ENCODE measurements at places on chromosomes 3 and 15.

DNA sequence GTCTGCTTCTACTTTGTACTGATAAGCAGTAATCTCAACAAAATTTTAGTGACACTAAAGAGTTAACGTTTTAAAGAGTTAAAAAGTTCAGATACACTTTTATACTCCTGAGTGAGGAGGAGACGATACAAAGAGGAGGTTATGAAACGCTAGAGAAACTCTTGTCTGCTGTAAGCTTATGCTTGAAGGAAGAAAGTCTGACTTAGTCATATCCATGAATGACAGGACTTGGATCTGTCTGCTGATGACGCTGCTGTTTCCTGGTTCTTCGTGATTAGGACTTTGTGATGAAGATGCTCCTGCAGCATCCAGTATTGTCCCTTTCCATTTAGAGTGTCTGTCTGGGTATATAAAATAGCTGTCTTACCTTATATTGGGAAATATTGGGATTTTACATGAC is 15.8 kb downstream of the TCF12 start:
- DNase-seq = no peak

- no peak for DNase-seq
Measured at GRCh38 chr15:40266828-40267304, 16.0 kb downstream of the ANKRD63 start.

- DNase-seq = peak; percentile 45
Measured at GRCh38 chr15:89632563-89633430, 22.5 kb downstream of the KIF7 start.

- DNase-seq = no peak
Measured at GRCh38 chr15:53589520-53590057, 169.9 kb downstream of the WDR72 start.

GRCh38 chr15:47844437-47844836 is 127.1 kb downstream of the SEMA6D start:
- DNase-seq = no peak

- DNase-seq = no peak
Measured at GRCh38 chr3:113153499-113154107, 57.8 kb upstream of the BOC start.

DNA sequence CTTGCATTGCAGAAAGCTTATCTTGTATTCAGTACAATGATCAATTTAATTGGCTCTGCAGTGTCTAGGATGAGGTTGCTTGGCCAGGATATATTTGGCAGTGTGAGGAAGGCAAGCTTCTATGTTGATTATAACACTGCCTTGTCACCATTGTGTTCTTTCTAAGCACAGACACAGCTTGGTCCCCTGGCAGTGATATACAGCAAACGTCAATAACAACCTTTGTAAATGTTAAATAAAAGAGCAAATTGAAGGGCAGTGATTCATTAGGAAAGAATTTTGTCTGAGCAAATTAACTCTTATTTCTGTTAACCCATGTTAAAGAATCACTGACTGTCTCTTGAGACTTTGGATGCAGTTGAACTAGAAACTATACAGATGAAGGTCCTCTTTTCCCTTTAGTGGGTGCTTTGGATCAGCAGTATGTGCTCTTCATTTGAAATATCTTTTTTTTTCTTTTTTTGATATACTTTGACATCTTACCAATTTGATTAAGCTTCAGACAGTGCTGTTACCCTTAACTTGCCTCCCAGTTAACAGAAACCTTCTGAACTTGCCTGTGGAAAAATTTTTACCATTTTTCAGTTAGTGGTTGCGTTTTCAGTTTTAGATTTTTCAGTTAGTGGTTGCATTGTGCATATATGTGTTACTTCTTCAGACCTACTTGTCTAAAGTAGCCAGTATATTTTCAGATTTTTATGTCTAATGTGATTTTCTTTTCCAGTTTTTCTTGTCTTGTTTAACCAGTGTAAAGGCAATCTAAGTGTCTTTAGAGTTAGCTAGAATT is 199.8 kb downstream of the TCF12 start:
- DNase-seq = no peak

- DNase-seq = no peak
Measured at GRCh38 chr3:50617911-50618481, 1.0 kb downstream of the MAPKAPK3 start.

DNA sequence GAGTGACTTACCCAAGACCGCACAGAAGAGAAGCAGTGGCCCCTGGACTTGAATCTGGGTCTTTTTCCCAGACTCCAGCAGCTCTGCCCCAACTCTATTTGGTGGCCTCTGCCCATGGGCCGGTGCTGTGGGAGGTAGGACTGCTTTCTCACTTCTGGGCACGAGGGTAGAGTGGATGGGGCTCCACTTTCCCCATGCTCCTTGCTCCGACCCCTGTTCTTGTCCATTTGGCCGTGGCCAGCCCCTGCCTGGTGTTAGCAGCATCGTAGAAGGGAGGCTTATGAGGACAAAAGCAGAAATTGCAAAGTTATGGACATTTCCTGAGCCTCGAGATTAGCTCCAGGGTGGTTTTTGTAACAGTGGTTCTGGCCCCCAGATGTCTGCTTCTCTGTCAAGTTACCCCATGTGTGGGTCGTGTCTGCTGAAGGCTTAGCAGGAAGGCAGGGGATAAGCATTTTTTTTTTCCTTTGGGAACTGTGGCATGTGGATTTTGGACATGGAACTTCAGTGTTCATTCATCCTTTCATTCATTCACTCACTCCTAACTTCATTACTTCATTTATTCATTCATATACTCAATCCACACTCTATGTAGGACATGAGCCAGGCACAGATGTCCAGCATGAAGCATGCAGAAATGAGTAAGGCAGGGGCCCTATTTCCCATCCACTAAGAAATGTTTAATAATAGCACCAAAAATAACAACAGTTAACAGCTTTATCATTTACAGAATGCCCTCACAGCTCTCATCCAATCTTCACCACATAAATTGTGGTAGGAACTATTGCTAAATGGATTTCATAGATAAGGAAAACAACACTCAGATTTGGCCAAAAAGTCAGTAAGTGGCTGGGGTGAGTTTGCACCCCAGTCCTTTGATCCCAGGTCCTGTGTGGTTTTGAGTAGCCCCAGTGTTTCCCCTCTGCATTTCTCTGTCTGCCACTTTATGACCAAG is 180.5 kb downstream of the OPA1 start:
- DNase-seq = no peak

GRCh38 chr15:60326824-60327654 is 70.7 kb downstream of the ANXA2 start:
- no peak for DNase-seq

DNA sequence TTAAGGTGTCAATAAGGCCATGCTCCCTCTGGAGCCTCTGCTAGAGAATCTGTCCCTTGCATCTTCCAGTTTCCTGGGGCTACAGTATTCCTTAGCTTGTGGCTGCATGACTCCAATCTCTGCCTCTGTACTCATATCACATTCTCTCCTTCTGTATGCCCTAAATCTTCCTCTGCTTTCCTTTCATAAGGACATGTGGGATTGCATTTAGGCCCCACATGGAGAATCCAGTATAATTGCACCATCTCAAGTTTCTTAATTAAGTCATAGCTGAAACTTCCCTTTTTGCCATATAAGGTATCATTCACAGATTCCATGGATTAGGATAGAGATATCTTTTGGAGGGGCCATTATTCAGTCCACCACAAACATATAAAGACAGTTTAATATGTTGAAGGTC is 409.8 kb upstream of the TMCO5A start:
- no peak for DNase-seq

- DNase-seq = no peak
Measured at GRCh38 chr3:194986208-194987043, 284.5 kb downstream of the XXYLT1 start.

DNA sequence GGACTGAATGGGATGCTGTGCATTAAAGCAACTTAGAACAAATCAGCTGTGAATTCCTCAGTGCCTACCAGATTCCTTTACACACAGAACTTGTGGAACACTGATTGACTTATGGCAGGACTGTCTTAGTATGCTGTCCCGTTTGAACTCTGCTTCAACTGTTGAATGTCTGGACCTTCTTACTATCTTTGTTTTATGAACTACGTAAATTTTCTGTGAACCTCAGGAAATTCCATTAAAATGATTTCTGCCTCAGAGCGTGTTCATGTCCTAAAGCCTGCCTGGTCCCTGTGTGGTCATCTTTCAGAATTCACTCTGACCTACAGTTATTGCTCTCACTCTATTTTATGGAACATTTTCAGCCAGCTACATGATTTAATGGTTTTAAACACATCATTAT is 29.4 kb upstream of the FBN1 start:
- no peak for DNase-seq

DNA sequence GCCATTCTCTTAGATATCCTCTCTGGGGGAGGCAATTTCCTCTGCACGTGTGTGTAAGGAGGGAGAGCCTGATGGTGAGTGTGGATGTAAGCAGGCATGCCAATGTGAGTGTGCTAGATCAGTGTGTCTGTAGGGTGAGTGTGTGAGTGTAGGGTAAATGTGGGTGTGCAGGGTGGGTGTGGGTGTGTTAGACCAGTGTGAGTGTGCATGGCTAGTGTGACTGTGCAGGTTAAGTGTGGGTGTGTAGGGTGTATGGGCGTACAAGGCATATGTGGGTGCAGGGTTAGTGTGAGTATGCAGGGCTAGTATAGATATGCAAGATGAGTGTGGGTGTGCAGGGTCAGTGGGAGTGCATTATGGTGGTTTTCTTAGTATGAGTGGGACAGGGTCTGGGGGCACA is 48.4 kb downstream of the ATP2B2 start:
- DNase-seq = no peak

DNA sequence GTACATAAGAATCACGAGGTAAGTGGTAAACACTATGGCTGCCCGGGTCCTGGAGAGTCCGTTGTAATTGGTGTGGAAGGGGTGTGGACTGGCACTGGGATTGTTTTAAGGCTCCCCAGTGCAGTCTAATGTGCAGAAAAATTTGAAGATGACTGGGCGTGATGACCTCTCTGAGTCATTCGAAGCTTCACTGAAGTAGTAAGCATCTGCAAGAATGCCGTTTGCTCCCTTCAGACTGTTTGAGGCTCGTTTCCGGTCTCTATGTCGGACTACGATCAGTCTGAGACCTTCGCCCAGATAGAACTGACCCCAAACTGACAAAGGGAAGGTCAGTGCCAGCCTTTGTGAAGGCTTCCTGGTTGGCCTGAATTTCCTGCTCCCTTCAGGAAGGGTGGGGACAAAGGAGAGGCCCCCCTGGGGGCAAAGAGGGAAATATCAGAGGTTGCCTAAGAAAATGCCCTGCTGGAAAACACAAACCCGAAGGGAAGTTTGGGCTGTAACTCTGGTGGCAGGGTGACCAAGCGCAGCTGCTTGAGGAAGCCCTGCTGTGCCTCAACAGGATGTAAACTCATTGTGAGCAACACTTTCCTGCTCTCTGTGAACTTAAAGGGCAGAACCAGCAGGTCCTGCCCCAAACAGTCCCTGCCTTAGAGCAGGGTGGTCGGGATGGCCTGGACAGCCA is 34.6 kb downstream of the BTD start:
- peak; percentile 67 for DNase-seq

- DNase-seq = no peak
Measured at GRCh38 chr3:73508330-73508954, 116.3 kb downstream of the PDZRN3 start.
